ENCODE measurements at places on chromosomes 3 and 15. TPM values are rescaled to one million over a fixed set of nuclear protein-coding genes. Genes with fewer than 3 reads are reported as not detected.

Gene SLC38A3
- total RNA-seq, result not detected

Gene DALRD3
- 41.2 TPM for total RNA-seq

Gene PLSCR2
- not detected for total RNA-seq

Gene TEX55
- not detected for total RNA-seq

Gene ACSBG1
- 0.12 TPM for total RNA-seq

Gene ATP2C1
- total RNA-seq, result 47.3 TPM

Gene TMEM158
- total RNA-seq, result 39.8 TPM

Gene HIGD2B
- not detected for total RNA-seq

Gene PRR20G
- not detected for total RNA-seq

Gene COL8A1
- 113 TPM for total RNA-seq

Gene CCDC54
- not detected for total RNA-seq

Gene PLA2G4F
- total RNA-seq, result not detected

Gene HES1
- total RNA-seq, result 4.3 TPM

Gene TMEM108
- total RNA-seq, result 0.23 TPM

Gene TTLL13
- total RNA-seq, result 0.23 TPM

Gene SERPINI2
- not detected for total RNA-seq

Gene MYRIP
- total RNA-seq, result not detected

Gene UBL7
- total RNA-seq, result 64.3 TPM

Gene CGNL1
- 10.2 TPM for total RNA-seq

Gene GRIP2
- total RNA-seq, result 0.17 TPM

Gene COMMD4
- 97.9 TPM for total RNA-seq

Gene ARRDC4
- 30.5 TPM for total RNA-seq

Gene ASB7
- total RNA-seq, result 6.6 TPM

Gene GOLGA8M
- total RNA-seq, result 1.8 TPM

Gene FRMD4B
- 6.0 TPM for total RNA-seq

Gene SLC12A6
- 7.8 TPM for total RNA-seq

Gene SCG5
- 9.9 TPM for total RNA-seq

Gene JMJD7
- total RNA-seq, result 3.3 TPM

Gene FBLN2
- 664 TPM for total RNA-seq

Gene PHLDB2
- total RNA-seq, result 51.0 TPM

Gene UMPS
- total RNA-seq, result 19.6 TPM
